ENCODE measurements at places on chromosomes 3 and 15. TPM values are rescaled to one million over a fixed set of nuclear protein-coding genes. Genes with fewer than 3 reads are reported as not detected.

The PCOLCE2 gene
- 12.3 TPM for total RNA-seq

The MKRN3 gene
- total RNA-seq = 4.9 TPM

The WDR72 gene
- total RNA-seq = not detected

The CEMIP gene
- total RNA-seq = 0.20 TPM

The SAMD7 gene
- not detected for total RNA-seq

Data from SJCRH30 (cell line).